ENCODE measurements at places on chromosomes 5 and 9.

GRCh38 chr5:96721351-96721977 is 59.3 kb downstream of the CAST start:
- DNase-seq = no peak

DNA sequence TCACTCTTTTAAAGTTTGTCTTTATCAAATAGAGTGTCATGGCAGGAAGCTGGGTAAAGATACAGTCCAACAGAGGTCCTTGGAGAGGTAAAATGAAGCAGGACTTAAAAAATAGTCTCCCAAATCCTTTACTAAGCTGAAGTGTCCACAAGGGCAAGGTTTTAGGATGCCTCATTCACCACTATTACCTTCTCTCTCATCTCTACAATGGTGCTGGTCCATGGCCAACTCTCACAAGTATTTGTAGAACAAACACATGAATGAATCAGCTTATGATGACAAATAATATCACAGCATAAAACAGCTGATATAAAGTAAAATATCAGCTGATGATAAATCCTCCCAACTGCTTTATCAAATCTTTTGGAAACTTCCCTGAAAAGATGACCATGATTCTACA is 162.3 kb upstream of the ZNF462 start:
- DNase-seq = no peak

DNA sequence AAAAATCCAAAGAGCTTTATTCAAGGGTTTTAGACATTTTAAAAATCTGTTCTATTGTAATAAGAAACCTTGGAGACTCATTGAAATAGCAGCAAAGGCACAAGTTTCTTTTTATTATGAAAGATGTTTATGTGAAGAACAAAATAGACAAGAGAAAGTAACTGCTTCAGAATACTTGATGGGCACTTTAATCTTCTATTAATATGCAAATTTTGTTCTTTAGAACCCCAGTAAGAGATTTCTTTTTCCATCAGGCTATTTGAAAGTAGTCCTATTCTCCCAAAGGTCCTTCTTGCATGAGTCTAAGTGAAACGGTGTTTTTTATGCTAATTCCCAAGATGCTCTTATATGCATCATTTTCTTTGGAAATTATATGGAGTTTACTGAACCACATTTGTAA is 602.0 kb downstream of the EFNA5 start:
- no peak for DNase-seq

GRCh38 chr9:83583151-83584014 is 39.6 kb upstream of the IDNK start:
- DNase-seq = no peak

- no peak for DNase-seq
Observed at GRCh38 chr5:144024545-144024944, 145.9 kb downstream of the YIPF5 start.

- no peak for DNase-seq
Observed at GRCh38 chr5:162638849-162639248, 571.3 kb downstream of the GABRG2 start.

DNA sequence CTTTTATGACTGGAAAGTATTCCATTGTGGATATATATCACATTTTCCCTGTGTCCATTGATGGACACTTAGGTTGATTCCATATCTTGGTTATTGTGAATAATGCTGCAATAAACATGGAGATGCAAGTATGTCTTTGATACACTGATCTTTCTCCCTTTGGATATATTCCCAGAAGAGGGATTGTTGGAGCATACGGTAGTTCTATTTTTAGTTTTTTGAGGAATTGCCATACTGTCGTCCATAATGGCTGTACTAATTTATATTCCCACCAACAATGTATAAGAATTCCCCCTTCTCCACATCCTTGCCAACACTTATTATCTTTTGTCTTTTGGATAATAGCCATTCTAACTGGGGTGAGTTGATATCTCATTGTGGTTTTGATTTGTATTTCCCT is 54.9 kb upstream of the PITX1 start:
- DNase-seq = no peak

DNA sequence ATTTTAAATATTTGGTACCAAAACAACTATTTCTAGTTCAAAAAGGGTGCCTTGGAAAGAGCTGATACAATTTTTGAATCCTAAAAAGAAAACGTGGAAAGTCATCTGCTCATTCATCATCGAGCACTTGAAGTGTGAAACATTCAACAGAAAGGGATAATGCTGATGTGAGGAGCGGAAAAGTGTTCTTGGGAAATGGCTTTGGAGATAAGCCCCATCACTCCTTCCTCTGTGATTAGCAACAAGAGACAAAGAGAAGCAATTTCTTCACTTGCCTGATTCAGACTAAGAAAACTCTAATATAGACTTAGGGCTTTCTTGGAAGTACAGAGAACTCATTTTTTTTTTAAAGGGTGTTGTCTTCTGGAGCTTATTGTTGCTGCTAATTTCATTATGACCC is 74.9 kb downstream of the C9orf152 start:
- DNase-seq = no peak

DNA sequence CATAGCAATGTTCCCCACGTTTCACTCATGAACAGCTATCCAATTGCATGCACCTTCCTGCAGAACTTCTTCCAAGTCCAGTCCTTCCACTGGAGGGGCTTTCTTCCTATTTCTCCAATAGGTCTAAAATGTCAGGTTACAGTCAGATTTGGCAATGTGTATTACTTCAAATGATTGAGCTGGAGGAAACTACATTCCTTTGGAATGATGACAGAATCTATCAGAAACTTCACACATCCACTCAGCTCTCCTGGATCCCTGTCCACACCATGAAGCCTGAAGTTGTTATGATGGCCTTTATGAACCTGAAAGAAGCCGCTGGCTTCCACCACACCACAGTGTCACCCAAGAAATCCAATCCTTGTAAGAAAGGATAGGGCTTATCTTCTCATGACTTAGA is 32.2 kb downstream of the FBXW2 start:
- DNase-seq = no peak

GRCh38 chr5:146860213-146860893 is 18.2 kb downstream of the PPP2R2B start:
- DNase-seq = no peak

DNA sequence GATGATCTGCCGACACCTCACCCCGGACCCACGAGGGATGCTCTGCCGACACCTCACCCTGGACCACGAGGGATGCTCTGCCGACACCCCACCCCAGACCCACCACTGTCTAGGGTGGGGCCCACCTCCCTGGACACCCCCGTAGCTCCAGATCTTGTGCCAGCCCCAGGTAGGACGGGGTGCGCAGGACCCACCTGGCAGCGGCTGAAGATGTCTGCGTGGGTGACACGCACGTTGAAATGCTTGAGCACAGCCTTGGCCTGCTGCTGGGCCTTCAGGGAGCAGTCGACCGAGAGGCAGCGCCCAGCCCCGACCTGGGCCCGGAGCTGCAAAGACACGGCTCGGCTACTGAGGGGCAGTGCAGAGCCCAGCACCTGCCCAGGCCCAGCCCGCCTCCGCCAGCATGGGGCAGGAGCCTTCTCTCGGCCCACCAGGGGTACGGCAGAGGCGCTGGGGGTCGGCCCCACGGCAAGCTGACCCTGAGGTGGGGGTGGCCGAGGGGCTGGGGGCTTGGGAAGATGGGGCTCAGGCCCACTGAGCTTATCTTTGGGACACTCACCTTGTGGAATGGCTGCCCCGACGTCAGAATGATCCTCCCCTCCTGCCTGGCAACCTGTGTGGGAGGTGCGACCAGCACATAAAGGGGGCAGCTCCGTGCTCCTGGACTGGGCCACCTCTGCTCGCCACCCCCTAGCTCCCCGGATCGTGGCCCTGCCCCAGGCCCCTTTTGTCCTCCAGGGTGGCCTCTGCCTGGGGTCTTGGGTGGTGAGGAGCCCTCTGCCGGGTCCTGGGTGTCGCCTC is 21.7 kb upstream of the NRARP start:
- DNase-seq = no peak

DNA sequence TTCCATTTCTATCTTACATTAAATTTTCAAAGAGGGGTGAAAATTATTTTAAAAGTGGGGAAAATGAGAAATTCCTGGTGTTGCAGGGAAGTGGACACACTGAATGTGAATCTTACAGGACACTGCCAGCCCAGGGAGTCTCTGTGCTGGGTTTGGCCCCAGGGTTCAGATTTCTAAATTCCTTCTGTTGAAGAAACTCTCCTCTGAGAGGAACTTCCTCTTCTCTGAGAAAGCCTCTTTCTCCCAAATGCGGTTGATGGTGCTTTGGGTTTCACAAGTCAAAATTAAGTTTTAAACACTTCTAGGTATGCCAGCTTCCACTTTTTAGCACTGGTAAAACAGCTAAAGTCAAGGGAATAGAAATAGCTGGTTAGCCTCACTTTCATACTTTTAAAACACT is 317.9 kb upstream of the ITGA1 start:
- no peak for DNase-seq
